ENCODE measurements at places on chromosomes 2 and 18.

GRCh38 chr2:69945441-69945840 is 16.0 kb downstream of the ASPRV1 start:
- no peak for DNase-seq

GRCh38 chr2:223997938-223998337 is 40.7 kb downstream of the MRPL44 start:
- DNase-seq = no peak

DNA sequence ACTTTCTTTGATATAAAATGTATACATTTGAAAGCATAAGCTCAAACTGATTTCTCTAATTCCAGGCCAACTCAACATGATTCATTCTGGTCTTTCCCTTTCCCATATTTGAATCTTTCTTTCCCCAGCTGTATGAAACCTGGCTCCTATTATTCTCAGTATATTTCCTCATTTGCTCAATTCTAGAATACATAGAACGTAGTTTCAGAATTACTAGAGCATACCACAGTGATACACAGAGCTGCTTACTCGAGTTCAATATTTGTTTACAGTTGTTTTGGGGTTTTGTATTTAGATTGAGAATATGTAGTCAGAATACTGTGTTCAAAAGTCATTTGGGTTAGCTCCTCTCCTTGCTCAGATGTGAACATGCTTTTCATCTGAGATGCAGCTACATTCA is 43.0 kb downstream of the TNFRSF11A start:
- DNase-seq = no peak

GRCh38 chr2:61811821-61812220 is 42.0 kb downstream of the FAM161A start:
- no peak for DNase-seq

DNA sequence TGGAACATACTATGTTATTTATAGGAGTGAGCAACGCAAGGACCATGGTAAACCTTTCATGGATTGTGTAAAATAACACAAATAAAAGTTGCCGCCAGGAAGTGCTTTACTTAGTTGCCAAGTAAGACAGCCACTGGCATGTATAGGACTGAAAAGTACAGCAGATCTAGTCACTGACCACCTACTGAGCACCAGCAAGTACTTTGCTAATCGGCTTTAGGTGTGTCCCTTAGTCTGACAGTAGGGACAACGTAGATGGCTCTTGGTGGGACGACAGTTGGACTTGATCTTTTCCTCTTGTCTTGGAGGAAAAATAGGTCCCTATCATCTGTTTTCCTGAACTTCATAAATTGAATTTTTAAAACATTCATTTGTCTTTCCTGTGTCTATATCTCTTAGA is 13.6 kb upstream of the CXXC1 start:
- DNase-seq = peak; percentile 54

DNA sequence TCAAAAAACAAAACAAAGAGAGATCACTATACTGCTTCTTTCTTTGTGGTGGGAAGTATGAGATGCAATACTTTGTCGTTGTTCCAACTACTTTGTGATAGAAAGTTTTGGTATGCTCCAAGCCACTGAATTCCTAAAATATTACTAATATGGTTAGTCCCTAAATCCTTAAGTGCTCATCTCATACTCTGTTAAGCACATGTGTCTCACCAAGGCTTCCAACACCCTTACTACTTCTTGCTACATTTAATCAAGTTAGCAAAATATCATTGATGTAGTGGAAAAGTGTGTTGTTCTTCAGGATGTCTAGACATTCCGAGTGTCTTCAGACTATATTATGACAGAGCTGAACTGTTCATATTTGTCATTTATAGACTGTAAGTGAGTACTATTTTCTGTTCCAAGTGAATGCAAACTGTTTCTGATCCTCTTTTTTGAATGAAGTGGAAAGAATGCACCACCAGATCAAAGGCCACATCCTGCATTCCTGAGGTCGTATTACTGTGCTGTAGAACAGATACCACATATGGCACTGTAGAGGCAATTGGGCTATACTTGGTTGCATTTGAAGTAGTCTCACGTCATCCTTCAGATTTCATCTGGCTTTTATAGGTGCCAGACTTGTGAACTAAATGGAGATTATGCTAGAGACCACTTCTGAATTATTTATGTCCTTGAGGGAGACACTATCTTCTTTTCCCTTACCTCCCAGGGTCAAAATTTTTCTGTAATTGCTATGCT is 298.4 kb upstream of the ZNF521 start:
- no peak for DNase-seq

DNA sequence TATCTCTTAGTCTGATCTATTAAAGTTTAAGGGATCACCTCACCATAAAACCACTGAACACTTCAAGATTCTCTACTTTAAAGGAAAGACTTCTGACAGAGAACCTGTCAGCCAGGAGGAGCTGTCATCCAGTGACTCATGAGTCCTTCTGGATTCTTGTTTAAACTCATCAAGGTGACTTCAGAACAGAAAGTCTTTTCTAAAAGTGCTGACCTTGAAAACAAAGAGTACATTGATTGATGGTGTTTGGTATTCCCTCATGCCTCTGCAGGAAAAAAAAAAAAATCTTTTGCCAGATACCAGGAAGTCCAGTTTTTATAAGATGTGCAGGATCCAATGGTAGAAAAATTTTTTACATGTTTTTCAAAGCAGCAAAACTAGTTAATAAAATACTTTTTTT is 12.3 kb downstream of the DSG2 start:
- no peak for DNase-seq

DNA sequence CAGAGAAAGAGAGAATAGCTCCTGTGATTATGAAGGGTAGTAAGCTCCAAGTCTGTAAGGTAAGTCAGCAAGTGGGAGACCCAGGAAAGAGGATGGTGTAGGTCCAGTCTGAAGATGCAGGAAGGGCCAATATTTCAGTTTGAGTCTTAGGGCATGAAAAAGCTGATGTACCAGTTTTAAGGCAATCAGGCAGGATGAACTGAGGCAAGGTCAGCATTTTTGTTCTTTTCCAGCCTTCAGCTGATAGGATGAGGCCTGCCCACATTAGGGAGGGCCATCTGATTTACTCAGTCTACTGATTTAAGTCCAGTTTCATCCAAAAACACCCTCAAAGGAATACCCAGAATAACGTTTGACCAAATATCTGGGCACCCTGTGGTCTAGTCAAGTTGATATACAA is 347.3 kb downstream of the CMPK2 start:
- no peak for DNase-seq

- no peak for DNase-seq
Observed at GRCh38 chr2:219641390-219642068, 14.1 kb downstream of the SLC4A3 start.

- DNase-seq = no peak
Observed at GRCh38 chr2:215423234-215423633, 12.6 kb downstream of the FN1 start.

GRCh38 chr2:97660775-97661389 is 3.0 kb downstream of the ACTR1B start:
- DNase-seq = no peak

DNA sequence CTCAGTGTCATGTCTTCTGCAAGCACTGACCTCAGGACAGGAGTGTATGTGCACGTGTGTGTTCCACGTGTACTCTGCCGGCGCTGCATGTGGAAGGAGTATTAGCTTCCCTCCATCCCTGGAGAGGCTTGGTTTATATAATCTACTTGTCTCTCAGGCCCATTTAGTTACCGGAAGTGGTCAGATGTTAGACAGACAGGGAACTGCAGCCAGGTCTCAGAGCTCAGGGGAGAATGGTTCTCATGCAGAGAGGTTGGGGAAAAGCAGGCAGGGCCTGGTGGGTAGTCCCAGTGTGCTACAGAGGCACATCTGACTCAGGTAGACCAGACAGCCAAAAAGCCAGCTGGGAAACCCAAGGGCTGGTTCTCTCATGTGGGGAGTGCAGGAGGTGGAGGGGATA is 167.9 kb downstream of the CTIF start:
- no peak for DNase-seq
